Mammary microvascular endothelial cell (primary cell): ENCODE measurements at places on chromosomes 5 and 9. TPM values are rescaled to one million over a fixed set of nuclear protein-coding genes. Genes with fewer than 3 reads are reported as not detected.

IFNB1 gene
- total RNA-seq = 0.13 TPM in 1 of 2 replicates, not detected in the other

EEIG1 gene
- 3.1 and 19.4 TPM in 2 replicates for total RNA-seq

SLC2A6 gene
- total RNA-seq = 57.0 and 62.3 TPM in 2 replicates

MYORG gene
- total RNA-seq = 6.1 and 7.4 TPM in 2 replicates
